ENCODE measurements at places on chromosomes 13 and 19.

DNA sequence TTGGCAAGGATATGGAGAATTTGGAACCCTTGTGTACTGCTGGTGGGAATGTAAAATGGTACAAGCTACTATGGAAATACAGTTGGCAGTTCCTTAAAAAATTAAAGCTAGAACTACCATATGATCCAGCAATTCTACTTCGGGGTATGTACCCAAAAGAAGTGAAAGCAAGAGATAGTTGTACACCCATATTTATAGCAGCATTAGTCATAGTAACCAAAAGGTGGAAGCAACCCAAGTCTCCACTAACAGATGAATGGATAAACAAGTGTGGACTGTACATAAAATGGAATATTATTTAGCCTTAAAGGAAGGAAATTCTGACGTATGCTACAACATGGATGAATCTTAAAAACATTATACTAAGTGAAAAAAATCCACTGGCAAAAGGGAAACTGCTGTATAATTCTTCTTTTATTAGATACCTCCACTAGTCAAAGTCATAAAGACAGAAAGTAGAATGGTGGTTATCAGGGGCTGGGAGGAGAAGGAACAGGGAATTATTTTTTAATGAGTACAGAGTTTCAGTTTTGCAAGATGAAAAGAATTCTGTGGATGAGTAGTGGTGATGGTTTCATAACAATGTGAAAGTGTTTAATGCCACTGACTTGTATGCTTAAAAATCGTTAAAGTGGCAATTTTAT is 141.6 kb downstream of the RXFP2 start:
- DNase-seq = no peak

GRCh38 chr13:34816908-34817665 is 125.0 kb upstream of the NBEA start:
- DNase-seq = no peak

DNA sequence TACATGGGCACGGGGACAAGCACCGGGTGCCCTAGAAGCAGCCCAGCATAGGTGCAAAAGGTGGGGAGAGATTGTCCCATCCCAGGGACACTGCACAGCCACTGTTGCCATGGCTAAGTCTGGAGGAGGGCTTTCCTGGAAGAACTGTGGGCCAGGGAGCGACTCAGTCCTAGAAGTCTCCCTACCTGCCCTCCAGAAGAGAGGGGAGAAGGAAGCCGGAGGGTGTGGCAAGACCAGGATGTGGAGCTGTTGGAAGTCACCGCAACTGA is 2.3 kb upstream of the FBN3 start:
- no peak for DNase-seq

DNA sequence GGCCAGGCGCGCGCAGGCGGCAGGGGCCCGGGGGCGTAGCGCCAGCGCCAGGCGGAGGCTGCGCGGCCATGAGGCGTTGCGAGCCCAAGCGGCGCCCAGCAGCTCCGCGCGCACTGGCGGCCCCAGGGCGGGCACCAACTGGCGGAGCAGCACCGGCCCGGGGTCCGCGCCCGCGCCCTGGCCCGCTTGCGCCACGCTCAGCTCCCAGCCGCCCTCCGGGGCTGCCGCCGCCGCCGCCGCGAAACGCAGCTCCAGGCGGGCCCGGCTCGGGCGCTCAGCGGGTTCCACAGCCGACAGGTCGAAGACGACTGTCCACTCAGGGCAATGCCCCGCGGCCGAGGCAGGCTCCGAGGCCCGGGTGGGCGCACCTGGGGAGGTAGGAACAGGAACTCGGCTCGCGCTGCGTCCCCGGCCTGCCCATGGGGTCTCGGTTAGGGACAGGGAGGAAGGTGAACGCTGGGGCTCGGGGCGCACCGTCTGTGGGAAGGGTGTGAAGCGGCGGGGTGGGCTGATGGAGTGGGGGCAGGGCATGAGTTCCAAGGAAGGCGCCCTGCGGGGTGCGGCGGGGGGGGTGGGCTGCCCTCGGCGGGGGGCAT is 26.8 kb downstream of the CERS1 start:
- no peak for DNase-seq

GRCh38 chr13:69028936-69029335 is 1078.7 kb upstream of the ATXN8OS start:
- DNase-seq = no peak

- DNase-seq = no peak
Observed at GRCh38 chr13:105984646-105985045, 550.8 kb downstream of the EFNB2 start.

- DNase-seq = no peak
Observed at GRCh38 chr19:28388988-28389387, 824.0 kb downstream of the UQCRFS1 start.

DNA sequence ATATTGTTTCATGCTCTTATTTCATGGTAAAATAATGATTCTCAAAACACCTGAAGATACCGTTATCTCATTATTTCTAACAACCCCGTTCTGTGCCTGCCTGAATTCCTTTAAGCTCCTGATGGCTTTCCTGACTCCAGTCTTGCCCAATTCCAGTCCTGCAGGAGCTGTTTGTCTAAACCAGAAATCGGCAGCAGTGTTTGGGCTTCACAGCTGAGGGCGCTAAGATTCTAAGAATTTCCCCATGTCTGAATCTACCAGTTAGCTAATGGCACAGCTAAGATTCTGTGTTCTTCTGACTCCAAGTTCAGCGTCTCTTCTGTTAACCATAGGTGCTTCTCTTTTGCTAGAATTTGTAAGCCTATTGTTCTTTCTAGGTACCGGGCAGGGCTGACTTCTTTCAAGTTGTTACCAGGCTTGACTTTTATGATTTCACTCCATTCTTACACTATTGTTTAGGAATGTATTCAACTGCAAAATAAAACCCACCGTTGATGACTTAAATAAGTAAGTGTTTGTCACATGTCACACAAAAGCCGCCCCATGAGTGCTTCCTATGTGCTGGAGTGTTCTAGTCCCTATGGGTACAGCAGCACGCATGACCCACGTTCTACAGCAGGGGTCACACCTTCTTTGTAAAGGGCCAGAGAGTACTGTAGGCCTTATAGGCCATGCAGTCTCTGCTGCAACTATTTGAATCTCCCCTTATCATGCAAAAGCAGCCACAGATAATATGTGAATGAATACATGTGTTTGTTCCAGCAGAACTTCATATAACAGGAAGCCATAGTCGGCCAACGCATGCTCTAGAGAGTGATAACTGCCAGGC is 168.3 kb upstream of the RNF113B start:
- no peak for DNase-seq

DNA sequence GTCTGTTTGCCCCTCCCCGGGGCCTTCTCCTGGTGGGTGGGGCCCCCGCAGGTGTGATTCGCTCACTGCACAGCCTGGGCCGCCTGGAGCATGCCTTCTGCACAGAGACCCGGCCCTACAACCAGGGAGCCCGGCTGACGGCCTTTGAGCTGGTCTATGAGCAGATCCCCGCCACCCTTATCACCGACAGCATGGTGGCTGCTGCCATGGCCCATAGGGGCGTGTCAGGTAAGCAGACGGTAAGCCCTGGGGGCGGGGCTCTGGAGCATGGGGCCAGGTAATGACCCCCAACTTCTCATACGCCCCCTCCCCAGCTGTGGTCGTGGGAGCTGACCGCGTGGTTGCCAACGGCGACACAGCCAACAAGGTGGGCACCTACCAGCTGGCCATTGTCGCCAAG is 4.2 kb downstream of the MRI1 start:
- no peak for DNase-seq

GRCh38 chr19:33490041-33490451 is 31.5 kb downstream of the PEPD start:
- no peak for DNase-seq

DNA sequence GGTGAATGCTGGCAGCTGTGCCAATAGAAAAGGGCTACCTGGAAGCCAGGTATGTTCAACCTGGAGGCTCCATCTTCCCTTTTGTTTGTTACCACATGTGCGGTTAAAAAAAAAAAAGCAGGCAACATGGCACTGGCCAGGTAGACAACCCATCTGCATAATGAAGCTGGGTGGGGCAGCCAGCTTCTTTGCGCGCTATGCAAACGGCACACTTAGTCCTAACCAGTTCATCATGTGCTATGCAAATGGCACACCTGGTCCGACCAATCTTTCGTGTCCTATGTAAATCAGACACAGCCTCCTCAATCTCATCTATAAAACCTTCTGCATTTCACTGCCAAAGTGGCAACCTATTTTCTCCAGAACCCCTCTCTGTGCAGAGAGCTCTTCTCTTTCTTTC is 11.3 kb upstream of the IGSF23 start:
- DNase-seq = no peak

DNA sequence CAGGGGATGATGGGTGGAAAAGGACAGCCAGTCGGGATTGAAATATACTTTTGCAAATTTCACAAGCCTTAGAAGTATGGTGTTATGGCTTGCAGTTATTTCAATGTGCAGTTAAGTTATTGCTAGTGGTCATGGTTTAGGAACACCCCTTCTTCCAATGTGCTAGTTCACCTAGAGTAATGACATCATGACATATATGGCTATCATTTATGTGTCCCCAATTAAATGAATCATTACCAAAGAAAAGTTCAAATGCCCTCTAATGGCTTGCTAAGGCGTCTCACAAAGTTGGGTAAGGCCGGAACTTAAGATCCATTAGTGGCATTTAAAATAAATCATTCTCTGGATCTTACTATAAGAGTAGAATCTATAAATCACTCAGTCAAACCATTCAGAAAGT is 271.6 kb downstream of the SPRY2 start:
- no peak for DNase-seq

- DNase-seq = no peak
Observed at GRCh38 chr19:7648265-7649014, 11.5 kb downstream of the STXBP2 start.

DNA sequence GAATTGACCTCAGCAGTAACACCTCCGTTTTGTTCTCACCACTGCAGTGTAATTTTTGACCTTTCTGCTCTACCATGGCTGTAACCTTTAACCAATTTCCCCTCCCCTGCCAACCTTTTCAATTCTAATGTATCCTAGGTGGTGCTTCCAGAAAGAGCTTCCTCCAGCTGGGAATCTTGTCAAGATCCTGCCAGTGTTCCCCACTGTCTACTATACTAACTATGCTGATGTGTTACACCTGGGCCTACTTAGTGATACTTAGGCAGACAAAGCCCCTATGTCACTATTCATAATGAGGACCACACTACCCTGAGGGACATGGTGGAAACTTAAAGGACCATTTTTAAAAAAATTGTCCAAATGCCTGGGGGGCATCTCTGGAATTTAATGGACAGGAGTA is 41.0 kb downstream of the MBNL2 start:
- DNase-seq = no peak

- peak; percentile 55 for DNase-seq
Observed at GRCh38 chr13:77507931-77508776, 27.4 kb upstream of the SCEL start.

GRCh38 chr13:73216381-73216831 is 157.6 kb downstream of the KLF5 start:
- DNase-seq = no peak

DNA sequence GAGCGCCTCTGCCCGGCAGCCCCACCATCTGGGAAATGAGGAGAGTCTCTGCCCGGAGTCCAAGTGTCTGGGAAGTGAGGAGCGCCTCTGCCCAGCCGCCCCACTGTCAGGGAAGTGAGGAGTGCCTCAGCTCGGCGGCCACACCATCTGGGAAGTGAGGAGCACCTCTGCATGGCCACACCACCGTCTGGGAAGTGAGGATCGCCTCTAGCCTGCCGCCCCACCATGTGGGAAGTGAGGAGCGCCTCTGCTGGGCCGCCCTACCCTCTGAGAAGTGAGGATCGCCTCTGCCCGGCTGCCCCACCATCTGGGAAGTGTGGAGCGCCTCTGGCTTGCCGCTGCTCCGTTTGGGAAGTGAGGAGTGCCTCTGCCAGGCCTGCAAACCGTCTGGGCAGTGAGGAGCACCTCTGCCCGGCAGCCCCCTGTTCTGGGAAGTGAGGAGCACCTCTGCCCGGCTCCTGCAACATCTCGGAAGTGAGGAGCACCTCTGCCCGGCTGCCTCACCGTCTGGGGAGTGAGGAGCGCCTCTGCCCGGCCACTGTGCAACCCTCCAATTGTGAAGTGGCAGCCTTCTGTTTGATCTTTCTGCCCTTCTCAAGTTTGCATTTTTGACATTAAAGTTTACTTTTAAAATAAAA is 60.8 kb upstream of the CEACAM21 start:
- no peak for DNase-seq

DNA sequence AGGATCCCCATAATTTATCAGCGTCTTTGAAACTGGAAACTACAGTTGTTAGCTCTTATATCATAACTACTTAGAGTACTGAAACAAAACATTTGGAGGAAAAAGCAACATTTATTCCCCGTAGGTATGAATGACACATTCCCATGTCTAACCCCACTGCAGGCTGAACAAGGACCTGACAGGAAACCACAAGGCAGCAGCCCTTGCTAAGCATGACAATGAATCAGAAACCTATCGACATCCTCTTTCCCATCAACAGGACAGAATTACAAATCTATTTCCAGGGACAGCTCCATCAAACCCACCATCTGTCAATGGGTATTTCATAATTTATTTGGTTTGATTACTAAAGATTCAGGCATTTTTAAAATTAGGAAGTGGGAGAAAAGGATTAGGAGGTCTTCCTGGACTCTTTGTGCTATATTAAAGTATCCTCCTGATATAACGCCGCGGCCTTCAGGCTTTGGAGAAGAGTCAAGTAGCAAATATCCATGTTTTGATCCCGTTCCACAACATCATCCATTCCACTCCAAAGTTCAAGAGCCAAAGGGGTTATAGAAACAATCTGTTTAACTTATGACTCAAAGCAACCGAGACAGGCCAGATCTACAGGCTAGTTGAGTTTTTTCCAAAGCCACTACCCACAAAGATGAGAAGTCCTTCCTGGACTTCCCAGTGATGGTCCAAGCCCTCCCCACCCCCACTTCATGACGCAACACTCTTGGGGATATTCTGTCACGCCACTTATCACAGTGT is 51.1 kb downstream of the FAM216B start:
- no peak for DNase-seq
